ENCODE measurements at places on chromosomes 6 and 20. TPM values are rescaled to one million over a fixed set of nuclear protein-coding genes. Genes with fewer than 3 reads are reported as not detected.
A peak's percentile ranks its signal among the peaks of the same experiment; 100 is the strongest.

DNA sequence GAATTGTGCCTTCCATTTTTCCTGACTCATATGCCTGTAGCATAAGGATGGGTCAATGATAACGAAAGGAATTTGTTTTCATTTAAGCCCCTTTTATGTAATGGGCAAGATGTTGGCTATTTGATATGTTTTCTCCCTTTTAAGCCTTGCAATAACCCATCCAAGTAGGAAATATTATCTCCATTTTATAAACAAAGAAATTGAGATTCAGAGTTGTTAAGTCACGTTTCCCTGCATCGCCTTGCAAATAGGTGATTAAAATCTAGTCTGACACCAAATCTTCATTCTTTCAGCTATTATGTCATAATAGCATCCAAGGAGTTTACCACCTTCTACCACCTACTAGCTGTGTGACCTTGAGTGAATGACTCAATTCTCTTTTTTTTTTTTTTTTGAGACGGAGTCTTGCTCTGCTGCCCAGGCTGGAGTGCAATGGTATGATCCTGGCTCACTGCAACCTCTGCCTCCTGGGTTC is 7.0 kb downstream of the HNF4A start:
- DNase-seq: no peak

GRCh38 chr20:36881331-36881730 is 5.4 kb downstream of the TLDC2 start:
- no peak for DNase-seq

DNA sequence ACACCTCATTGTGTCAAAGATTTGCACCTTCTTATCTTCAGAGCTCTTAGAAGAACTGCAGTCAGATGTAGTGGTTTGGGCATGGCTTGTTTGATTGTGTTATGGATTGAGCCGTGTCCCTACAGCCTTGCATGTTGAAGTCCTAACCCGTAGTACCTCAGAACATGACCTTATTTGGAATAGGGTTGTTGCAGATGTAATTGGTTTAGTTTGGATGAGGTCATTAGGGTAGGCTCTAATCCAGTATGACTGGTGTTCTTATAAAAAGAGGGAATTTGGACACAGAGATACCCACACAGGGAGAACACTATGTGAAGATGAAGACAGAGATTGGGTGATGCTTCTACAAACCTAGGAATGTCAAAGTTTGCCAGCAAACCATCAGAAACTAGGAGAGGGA is 35.4 kb upstream of the PHACTR2 start:
- no peak for DNase-seq

DNA sequence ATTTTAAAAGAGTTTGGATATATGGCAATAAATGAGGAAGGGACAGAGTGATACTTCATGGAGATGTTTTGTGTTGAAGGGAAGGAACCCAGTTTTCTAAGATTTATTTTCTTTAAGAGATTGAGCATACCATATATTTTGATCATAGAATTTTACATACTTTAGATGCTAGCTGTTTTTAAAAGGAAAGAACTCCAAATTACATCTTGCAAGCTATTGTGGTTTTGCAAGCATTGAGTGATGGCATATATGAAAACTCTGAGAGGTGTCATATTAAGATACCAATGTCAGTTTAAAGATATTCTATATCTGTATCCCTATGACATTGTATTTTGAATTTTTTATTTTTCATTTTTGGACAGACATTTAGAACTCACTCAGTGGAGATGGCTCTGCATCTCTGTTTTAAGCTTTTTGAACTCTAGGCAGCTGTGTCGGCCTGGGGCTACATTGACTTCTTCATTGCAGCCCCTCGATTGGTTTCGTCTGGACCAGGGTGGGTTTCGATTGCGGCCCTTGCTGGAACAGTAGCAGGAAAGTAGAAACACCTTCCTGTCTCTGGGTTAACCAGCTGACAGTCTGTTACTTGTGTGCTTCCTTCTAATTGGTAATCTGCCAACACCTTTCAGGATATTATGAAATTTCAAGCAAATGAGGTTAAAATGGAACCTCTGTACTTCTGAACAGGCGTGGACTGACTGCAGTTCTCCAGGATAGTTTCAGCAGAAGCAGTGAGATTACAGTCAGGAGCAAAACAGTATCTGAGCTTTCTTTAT is 14.0 kb downstream of the IGF2R start:
- no peak for DNase-seq

MOXD1 gene
- polyA plus RNA-seq: 193 TPM

ITPR3 gene
- 17.0 TPM for polyA plus RNA-seq

SPTLC3 gene
- polyA plus RNA-seq: 7.9 TPM

DNA sequence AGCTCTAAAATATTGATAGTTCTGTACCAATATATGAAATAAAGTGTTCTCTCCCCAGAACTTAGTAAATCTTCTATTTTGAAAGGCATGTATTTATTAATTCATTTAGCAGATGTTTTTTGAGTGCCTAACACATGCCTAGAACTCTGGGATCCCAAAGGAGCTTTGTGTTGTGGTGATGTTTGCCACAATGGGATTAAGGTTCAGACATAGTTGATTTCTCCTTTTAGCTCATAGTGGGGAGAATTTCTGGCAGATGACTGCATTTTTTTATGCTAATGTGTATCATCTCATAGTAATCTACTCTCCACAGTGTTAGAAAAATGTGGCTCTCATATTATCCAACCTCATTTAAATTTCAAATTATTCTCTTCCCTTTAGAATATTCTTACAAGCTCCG is 21.7 kb downstream of the MYB start:
- no peak for DNase-seq

DNA sequence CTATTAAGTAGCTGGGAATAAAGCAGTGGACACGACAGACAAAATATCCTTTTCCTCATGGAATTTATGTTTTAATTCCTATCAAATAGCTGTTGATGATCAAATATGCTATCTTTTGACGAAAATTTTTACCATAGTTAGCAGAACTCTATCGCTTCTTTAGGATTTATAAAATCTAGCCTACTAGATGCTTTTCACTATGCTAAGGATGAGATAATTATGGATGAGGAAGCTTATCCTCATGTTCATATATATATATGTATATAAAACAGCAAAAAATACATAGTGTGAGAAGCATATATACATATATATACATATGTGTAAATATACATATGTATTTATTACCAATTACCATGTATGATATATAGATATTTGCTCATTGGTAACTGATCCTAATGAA is 12.9 kb upstream of the PRSS16 start:
- DNase-seq: no peak

BHLHE23 gene
- polyA plus RNA-seq: not detected

ECT2L gene
- polyA plus RNA-seq: 0.38 TPM

XKR7 gene
- 0.36 TPM for polyA plus RNA-seq

- DNase-seq: no peak
Observed at GRCh38 chr6:741410-742339, 48.7 kb upstream of the EXOC2 start.

- DNase-seq: no peak
Observed at GRCh38 chr6:127784468-127784867, 116.4 kb downstream of the THEMIS start.

- DNase-seq: no peak
Observed at GRCh38 chr6:5663259-5663658, 343.5 kb downstream of the NRN1 start.

GRCh38 chr6:168017629-168018028 is 20.2 kb downstream of the KIF25 start:
- DNase-seq: no peak

DNA sequence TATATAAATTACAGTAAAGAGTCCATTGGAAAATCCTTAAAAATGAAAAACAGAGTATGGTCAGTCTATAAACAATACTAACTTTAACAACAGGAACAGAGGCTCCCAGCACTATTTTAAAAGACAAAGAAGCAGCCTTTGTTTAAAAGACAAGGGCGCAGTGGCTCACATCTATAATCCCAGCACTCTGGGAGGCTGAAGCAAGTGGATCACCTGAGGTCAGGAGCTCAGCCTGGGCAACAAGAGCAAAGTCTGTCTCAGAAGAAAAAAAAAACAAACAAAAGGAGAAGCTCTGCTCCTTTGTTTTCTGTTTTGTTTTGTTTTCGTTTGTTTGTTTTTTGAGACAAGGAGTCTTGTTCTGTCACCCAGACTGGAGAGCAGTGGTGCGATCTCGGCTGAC is 89.4 kb downstream of the DTNBP1 start:
- DNase-seq: no peak

DNA sequence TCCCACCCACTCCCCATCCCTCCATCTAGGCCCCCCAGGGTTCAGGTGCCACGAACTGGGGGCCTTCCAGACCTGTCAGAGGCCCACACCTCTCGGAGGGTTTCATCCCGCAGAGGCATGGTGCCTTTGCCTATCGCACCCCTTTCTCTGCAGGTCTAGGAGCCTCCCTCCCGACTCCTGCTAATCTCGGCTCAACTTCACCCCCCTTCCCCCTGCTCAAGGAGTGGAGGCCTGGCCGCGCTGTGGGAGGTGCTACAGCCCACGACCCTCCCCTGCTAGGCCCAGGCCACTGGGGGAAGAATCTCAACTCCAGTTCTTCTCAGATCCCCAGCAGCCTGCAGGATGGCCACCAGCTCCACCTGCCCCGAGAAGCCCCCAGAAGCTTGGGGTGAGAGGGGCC is at the start of gene TULP1:
TSS of gene TULP1 (minus strand) at position 157 of the 400 bp plus-strand sequence. CDS start at position 119, 38 bp downstream.
- DNase-seq: no peak

DNA sequence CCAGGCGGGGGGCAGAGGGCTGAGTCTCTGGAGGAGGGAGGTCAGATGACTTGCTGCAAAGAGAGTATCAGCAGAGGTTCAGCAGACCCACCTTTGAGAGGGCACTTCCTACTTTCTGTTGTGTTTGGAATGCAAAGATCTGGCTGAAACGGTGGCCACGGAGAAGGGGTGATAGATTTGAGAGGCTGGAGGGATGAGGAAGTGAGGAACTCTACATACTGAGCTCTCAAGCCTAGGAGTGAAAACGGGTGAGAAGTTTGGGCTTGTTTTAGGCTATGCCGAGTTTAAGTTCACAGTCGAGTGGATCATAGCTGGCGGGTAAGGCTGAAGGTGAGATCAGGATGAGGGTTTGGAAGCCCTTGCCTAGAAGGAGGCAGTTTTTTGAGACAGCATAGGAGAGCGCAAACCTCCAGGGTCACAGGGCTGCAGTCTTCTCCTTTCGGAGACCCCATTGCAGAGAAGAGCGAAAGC is 477 bp upstream of the ITPA start:
- no peak for DNase-seq

GRCh38 chr6:124164343-124164742 is 360.7 kb downstream of the NKAIN2 start:
- no peak for DNase-seq

BPIFB4 gene
- not detected for polyA plus RNA-seq

DNA sequence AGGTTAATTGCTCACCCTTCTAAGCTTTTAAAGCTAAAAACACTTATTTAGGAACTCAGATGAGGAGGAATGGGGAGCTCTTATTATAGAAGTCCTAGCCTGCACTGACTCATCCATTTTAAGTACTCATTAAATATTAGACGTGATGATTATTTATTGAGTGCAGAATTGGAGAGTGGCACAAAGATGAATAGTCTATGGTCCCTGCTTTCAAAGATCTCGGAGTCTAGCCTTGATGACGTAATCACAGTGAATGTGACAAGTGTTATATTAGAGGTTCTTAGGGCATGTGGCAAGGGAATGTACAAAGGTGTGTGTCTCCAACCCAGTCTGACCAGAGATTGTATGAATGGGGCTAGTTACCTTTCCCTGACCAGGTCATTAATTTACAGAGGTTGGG is 68.7 kb upstream of the CD83 start:
- no peak for DNase-seq

DNA sequence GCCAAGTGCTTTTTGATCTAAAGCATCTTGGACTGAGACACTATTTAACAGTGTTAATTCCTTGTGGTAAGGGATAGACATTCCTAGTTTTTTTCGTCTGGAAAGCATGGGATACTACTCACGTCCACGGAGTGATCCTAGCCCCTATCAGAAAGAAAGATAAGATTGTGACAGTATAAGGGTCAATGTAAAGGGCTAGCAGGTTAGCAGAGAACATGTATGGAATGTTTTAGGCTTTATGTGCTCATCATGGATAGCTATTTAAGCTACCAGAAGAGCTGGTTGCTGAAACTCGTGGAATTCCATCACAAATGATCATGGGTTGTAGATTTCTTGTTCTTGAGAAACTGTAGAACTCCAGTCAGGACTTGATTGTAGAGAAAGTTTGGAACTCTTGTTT is 32.1 kb downstream of the CYB5R4 start:
- DNase-seq: no peak

TPBG gene
- polyA plus RNA-seq: 27.2 TPM

GRCh38 chr6:64220801-64221200 is 585.2 kb downstream of the PHF3 start:
- DNase-seq: no peak

TBXT gene
- polyA plus RNA-seq: not detected

FNDC1 gene
- polyA plus RNA-seq: 8.6 TPM

DNA sequence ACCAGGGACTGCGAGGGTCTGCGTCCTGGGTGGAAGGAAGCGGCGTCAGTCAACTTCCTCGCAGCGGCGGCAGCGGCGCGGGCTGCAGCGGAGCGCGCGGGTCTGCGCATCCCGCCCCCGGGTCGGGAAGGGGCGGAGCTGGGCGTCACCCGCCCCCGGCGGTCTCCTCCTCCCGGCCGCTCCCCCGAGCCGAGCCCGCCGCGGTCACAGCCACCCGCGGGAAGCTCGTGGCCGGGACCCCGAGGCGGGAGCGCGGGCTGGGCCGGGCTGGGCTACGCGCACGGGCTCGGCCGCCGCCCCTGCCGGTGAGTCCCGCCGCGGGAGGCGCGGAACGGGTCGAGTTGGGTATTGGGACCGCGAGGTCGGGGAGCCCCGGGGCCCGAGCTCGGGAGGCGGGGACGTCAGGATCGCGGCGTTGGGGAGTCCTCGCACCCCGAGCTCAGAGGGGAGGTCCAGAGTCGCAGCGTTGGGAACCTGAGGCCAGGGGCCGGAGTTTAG is at the start of gene PAQR8:
TSS of gene PAQR8 (plus strand) at position 207 of the 498 bp plus-strand sequence. CDS start 41,063 bp downstream, outside the sequence.
- peak; percentile 68 for DNase-seq

SH3BGRL2 gene
- polyA plus RNA-seq: 16.0 TPM

DNA sequence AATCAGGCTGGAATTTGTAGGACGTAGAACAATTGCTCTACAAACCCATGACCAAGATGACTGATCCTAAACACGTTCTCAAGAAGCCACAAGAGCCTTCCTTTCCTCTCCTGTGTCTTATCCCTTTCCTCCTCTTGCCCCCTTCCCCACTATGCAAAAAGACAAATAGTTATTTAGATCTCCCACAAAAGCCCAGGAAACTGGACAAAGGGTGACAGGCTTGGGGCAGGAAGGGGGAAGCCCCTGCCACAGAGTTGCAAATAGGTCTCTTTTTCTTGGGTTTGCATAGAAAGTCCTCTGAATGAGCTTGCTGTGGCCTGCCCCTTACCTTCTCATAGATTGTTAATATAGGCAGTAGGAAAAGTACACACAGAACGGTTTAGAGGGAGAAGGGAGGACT is 377.1 kb upstream of the BTBD3 start:
- DNase-seq: no peak

- DNase-seq: no peak
Observed at GRCh38 chr6:16168858-16169257, 40.0 kb downstream of the MYLIP start.

AIF1 gene
- polyA plus RNA-seq: 72.1 TPM
